ENCODE measurements at places on chromosomes 5 and 9.
A peak's percentile ranks its signal among the peaks of the same experiment; 100 is the strongest.

DNA sequence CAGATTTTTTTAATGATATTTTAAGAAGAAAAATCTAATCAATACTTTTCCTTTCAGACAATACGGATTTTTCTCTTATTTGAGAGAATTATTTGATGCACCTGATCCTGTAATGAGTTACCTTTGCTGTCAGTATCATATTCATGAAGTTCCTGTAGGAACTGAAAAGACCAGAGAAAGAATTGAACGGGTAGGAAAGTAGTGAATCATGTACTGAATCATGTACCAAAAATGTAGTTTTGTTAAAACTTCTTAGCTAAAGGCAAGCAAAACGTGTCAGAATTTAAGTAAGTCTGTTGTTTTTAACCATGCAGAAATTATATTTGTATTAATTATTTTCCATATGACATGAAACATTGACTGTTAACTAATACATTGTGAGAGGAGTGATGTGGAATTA lies 56.6 kb downstream of the SMC5 start:
- peaks cover 85% of the 10 kb centered on the region for H3K36me3 ChIP-seq
- no peaks in the 10 kb centered on the region for H3K4me1 ChIP-seq
- no peak overlapping the region for H3K4me3 ChIP-seq
- H3K27me3 ChIP-seq: no peaks in the 10 kb centered on the region

DNA sequence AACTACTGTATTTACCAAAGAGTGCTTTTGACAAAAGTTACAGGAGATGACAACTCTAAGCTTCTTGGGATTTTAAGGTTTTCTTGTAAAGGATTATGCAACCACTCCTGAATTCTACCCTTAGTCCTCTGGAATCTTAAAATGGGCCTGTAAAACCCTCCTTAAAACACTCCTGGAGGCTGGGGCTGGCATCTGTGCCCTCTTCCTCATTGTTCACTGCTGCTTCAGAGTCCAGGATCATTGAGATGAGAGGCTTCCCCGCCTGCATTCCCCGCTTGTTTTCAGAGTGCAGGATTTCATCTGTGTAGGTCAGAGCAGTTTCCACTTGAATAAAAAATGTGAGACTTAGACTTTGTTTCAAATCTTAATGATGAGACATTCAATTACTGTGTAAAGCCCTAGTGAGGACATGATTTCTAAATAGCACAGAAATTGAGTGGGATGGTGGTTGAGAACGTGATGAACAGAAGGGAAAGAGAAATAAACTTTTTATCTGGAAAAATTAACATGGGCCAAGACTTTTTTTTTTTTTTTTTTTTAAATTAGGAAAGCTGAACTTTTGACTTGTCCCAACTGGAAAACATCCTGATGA lies 40.4 kb downstream of the PCSK5 start:
- no peak overlapping the region for H3K4me3 ChIP-seq
- DNase-seq: no peak
- no peaks in the 10 kb centered on the region for H3K36me3 ChIP-seq
- no peaks in the 10 kb centered on the region for H3K27me3 ChIP-seq
- H3K4me1 ChIP-seq: no peaks in the 10 kb centered on the region

GRCh38 chr9:136531904-136532798 lies 13.7 kb downstream of the NOTCH1 start:
- DNase-seq: no peak
- no peak overlapping the region for H3K4me3 ChIP-seq
- peaks cover 94% of the 10 kb centered on the region for H3K4me1 ChIP-seq
- peaks cover 21% of the 10 kb centered on the region for H3K36me3 ChIP-seq

DNA sequence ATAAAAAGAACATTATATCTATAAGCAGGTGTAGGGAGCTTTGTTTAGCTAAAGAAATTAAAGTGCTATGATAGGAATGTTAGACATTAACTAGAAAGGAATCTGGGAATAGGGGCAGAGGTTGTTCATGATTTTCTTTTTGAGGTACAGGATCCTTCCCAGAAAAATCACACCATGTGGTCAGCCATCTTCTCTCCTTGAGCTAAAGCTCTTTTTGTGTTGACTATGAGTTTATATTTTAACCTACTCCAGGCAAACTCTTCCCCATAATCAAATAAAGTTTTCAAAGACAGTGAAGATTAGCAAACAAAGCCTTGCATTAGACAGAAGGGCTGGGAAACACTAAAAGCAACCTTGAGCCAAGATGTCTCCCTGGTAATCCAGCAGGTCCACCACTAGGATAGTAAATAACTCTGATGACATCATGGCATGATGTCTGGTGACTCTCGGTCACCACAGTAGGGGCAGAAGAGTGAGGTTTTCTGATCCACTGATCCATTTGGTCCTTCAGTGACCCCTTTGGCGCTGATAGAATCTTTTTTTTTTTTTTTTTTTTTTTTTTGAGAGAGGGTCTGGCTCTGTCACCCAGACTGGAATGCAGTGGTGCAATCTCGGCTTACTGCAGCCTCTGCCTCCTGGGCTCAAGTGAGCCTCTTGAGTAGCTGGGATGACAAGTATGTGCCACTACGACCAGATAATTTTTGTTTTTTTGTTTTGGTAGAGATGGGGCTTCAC lies 30.6 kb upstream of the IL6ST start:
- no peaks in the 10 kb centered on the region for H3K27me3 ChIP-seq
- H3K27ac ChIP-seq: no peak overlapping the region
- no peaks in the 10 kb centered on the region for H3K36me3 ChIP-seq
- no peak overlapping the region for H3K4me3 ChIP-seq

DNA sequence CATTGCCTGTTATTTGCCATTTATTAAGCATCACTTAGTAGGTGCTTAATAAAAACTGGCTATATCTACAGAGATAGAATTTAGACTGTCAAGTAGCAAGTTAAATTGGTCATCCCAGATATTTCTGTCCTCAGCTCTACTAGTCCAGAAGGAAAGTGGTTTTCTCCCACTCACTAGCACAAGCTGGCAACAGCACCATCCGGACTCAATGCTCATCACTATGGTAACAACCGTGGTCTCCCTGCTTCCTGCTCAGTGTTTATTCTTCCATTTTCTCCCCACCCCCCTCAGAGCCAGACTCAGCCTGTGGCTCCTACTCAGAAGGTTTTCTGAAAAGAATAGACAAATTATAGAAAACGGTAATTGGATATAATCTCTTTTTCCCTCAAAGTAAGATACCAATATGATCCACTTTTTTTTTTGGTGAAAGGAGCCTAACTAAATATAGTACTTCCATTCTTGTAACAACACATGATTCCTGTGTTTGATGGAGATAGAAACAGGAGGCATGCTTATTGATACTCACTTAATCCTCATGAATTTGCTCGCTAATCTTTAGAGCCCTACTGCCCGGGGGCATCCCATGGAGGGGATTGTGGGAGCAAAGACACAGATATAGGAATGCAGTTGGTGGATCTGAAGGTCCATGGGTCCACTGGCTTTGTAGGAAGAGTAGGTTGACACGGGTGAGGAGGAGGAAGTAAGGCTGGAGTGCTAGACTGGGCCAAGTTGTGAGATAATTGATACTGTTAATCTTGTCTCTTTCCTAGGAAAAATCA lies 191.4 kb downstream of the MAN2A1 start:
- no peak overlapping the region for H3K4me3 ChIP-seq
- H3K27ac ChIP-seq: peak overlapping the region; percentile 16
- H3K27me3 ChIP-seq: no peaks in the 10 kb centered on the region
- no peak for DNase-seq
- no peaks in the 10 kb centered on the region for H3K4me1 ChIP-seq
